ENCODE measurements at places on chromosomes 11 and 22. TPM values are rescaled to one million over a fixed set of nuclear protein-coding genes. Genes with fewer than 3 reads are reported as not detected.

The MS4A14 gene
- 1.0 TPM for total RNA-seq

The UCP3 gene
- 13.1 TPM for total RNA-seq

The OR4C15 gene
- not detected for total RNA-seq

The OLFML1 gene
- total RNA-seq, result 8.5 TPM

The TYR gene
- not detected for total RNA-seq

The OR51I1 gene
- total RNA-seq, result not detected

GRCh38 chr11:774873-775592 lies 2.3 kb downstream of the GATD1 start:
- no peak for DNase-seq

DNA sequence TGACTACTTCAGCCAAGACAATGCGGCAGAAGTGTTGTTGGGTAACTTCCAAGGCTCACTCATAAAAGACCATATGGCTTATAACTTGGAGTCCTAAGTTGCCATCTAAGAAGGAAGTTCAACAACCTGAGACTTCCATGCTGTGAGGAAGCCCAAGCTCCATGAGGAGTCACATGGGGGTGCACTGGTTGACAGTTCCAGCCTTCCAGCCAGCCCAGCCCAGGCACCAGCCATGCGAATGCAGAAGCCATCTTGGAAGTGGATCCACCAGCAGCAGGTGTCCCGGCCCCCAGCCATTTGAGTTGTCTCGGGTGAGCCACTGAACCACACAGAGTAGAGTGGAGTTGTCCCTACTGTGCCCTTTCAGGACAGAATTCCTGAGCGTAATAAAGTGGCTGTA lies 32.8 kb upstream of the WNT7B start:
- no peak for DNase-seq

GRCh38 chr11:93005239-93005638 lies 35.8 kb downstream of the MTNR1B start:
- no peak for DNase-seq

DNA sequence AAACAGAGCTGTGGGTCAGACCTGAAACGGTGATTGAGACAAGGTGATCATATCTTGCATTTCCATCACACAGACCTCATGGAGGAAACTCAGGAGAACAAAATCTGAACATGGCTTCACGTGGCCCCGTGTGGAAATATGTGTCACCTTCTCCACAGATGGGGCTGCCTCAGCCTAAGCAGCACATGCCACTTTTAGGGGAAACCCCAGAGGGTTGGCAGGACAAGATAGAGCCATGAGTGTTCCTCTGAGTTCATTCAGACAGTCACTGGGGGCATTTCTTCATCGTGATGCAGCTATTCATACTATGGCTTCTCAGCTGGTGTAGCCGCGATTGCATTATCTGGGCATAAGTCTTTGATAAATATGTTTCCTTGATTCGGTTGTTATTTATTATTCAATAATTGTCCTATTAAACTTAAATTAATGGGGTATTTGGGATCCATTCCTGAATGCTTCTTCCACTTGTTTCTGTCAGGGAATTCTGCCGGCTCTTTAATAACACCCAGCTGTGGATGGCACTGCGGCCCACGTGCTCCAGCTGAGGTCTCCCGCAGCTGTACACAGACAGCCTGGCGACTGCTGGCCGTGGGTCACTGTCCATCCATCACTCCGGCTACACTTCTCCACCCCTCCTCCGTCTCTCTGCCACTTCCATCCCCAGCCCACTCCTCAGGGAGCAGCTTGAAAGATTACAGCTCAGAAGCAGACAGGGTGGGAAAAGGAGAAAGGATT lies 485.1 kb downstream of the OPCML start:
- DNase-seq, result no peak

- no peak for DNase-seq
These were observed 175.0 kb downstream of the DYNC2H1 start for GRCh38 chr11:103284260-103284659.

- DNase-seq, result no peak
These were observed 185.3 kb downstream of the C11orf91 start for GRCh38 chr11:33515347-33515746.

GRCh38 chr22:42340150-42340549 lies 69.7 kb upstream of the TCF20 start:
- DNase-seq, result no peak

DNA sequence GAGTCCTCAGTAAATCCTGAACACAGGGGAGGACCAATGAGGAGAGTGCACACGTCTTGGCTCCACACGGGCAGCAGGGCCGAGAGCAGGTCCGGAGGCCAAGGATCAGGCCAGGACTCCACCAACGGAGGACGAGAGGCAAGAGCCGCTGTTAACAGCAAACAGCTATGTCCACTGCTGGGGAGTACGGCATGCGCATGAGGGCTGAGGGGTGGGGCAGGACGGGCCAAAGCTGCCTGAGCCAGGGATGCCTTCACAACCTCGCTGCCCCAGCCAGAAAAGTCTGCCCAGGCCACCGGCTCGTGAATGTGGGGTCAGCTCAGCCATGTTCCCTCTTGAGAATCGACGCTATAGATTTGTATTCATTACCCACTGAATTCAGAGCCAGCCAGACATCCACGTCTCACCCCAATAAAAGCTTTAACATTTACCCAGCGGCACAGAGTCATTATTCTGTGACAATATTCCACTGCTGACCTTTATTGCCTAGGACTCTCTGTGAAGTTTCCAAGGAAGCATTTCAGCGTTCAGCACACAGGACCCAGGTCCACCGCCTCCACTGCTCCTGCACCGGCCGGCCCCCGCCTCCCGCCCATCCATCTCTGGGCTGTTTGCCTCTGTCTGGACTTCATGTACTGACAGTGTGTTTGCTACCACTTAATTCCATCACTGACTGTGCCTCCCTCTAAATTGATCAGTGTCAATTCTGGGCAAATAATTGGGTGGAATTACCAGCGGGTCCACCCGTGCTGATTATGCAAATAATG lies 384.9 kb downstream of the SHANK2 start:
- DNase-seq, result no peak

DNA sequence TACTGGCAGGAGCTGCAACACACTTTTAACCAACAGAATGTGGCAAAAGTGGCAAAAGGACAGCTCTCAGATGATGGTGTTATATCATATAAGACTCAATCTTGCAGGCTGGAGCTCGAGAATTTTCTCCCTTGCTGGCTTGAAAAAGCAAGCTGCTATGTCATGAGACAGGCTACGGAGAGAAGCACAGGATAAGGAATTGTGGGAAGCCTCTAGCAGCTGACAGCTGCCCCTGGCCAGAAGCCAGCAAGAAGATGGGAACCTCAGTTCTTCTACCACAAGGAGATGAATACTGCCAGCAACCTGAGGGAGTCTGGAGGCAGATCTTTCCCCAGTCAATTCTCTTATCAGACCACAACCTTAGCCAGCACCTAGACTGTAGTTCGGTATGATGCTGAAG lies 24.6 kb downstream of the FXYD6 start:
- DNase-seq, result no peak

DNA sequence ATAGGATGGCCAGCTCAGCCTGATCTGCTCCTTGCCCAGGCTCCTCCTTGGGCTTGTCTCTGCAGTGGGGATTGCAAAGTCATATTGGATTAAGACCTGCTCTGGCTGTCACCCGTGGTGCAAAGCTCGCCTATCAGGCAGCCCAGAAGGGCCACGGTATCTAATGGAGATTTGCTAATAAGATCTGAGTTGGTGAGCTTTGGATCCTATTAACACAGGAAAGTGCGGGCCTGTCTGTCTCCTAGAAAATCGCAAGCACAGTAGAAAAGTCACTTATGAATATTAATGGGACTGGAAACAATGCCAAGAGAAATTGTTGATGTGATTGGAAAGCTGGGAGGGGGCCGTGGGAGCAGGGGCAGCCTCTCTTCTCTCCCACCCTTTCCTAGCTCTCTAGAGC lies 72.8 kb downstream of the CHST1 start:
- DNase-seq, result no peak

GRCh38 chr11:109957601-109958000 lies 135.6 kb upstream of the ZC3H12C start:
- DNase-seq, result no peak

- no peak for DNase-seq
These were observed 181.6 kb downstream of the SHANK2 start for GRCh38 chr11:71070490-71071453.

- DNase-seq, result no peak
These were observed 85.1 kb downstream of the DEPDC5 start for GRCh38 chr22:31838917-31839316.

- DNase-seq, result peak; percentile 43
These were observed 38.5 kb downstream of the SHANK2 start for GRCh38 chr11:71213696-71214552.

GRCh38 chr11:100315946-100316345 lies 371.1 kb upstream of the ARHGAP42 start:
- DNase-seq, result no peak

- DNase-seq, result no peak
These were observed 52.2 kb downstream of the DNAJC24 start for GRCh38 chr11:31421820-31422219.
